ENCODE measurements at places on chromosomes 5 and 9.

DNA sequence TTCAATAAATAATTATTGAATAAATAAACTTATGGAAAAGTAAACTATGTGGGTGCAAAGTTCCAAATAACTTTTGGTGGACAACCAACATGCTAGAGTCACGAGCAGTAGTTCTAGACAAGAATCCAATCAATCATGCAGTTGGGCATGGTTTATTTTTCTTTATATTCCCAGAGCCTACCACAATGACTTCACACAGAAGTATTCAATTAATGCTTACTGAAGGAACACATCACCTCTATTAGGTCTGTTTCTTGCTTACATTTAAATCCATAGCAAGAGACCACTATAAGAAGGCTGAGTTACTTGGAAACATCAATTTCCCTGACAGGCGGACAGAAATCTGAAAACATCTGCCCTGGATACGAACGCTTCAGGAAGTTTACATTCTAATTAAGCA lies 214.2 kb downstream of the TMEM232 start:
- no peak for DNase-seq

- no peak for DNase-seq
These were observed 130.0 kb downstream of the PDE4D start for GRCh38 chr5:59763541-59763940.

- DNase-seq: no peak
These were observed 531.7 kb upstream of the C9orf72 start for GRCh38 chr9:28105001-28105400.

DNA sequence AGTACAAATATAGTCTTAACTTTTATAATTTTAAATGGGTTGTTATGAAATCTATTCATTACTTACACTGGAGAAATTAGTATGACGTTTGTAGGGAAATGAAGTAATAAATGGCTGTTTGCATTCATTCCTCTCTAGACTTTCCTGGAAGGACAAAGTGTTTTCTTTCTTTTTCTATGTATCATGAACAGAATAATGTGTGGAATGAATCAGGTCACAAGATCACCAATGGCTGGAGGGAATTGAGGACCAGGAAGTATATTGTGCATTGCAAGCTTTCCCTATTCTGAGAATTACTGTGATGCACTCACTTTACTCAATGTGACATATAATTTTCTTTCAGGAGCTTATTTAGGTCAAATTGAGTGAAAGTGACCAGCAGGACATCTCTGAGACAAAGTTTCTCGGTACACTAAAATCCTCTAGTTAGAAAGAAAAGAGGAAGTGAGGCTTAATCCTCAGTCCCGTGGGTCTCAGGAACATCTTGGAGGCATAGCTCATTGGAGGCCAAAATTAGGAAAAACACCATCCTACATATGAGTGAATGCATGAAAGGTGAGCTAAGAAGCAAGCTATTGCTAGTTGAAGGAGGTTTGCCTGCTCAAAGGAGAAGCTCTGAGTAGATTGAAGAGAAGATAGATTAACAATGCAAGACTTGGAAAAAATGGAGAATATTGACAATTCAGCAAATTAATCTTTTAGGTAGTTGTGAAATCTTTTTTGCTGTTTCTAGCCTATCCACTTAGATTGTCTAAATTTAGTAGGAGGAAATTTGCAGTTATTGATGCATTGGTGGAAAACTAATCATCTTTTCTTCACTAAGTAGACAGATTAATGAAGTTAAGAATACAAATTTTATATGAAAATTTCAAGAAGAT lies 28.0 kb downstream of the ERAP2 start:
- no peak for DNase-seq

- no peak for DNase-seq
These were observed 96.4 kb upstream of the TAF11L2 start for GRCh38 chr5:17401470-17402288.

DNA sequence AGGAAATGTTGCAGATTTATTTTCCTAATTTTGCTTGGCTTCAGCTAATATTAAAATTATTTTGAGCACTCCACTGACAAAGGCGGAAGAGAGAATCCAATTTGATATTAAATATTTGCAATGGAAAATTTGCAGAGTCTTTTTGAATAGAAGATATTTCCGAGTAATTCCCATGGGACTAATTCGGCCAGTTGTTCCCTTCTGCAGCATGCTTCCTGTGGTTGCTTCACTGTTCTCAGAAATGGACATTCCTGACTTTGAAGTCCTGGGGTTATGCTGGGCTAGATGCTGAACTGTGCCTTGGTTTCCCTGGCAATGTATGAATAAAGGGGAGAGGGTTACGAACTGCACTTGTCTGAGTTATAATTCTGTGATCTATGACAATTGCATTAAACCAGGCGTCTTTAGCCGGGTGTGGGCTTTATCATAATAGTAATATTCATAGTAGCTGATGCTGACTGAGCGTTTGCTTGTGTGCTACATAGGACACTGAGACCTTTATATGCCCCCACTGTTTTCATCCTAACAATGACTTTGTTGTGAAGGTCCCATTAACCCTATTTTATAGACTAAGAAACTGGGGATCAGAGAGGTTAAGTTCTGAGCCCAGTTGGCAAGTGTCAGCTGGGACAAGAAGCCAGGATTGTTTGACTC lies 114.5 kb upstream of the SPRY4 start:
- no peak for DNase-seq

DNA sequence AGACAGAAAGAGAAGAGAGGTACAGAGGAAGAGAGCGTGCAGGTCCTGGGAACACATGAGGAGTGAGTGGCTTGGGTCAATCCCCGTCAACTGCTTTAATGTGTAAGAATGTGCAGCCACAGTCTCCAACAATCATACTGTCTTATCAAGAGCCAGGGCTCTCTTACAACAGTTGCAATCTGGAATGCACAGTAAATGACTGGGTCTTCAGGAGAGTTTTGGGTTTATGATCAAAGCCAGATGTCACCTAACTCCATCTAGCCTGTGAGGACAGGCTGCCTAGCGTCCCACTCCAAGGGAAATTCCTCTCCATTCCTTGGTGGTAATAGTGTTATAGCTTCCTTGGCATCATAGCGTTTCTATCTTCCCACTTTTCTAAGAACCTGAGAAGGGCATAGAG lies 75.0 kb upstream of the TRIO start:
- DNase-seq: no peak

GRCh38 chr9:75845806-75846205 lies 44.7 kb upstream of the PCSK5 start:
- DNase-seq: no peak

DNA sequence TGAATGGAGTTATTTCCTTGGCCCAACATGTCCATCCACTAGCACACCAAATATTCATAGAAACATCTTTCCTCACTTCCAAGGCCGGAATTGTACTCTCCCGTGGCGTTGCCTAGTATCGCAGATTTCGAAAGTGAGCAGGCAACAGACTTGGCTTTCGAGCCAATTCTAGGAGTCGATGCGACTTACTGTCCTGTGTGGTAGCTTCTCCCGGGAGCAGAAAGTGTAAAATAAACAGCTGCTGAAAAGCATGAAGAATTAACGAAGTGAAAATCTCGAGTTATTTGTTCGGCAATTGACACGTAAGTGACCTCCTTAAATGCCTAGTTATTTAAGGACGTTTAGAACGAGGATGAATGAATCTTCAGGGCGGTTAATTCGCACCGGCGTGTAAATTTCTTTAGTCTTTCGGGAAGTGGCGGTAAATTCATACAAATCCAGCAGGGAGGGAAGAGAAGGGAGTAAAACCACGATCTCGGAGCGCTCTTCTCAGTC lies 449 bp upstream of the PCSK5 start:
- peak; percentile 26 for DNase-seq

DNA sequence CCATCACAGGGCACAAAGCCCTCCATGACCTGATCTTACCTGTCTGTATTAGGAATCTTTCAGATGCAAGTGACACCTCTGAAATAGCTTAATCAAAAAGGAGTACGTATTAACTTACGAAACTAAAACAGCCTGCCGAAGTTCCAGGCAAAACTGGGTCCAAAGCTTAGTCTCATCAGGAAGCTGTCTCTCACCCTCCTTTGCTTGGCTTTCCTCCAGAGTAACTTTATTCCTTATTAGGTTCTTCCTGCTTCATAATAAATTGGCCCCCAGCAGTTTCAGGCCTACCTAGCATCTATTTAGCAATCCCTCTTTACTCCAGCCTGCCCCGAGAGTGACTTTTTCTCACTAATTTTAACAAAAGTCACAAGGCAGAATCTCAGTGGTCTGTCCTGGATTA lies 58.4 kb upstream of the STK32A start:
- no peak for DNase-seq

GRCh38 chr9:76378367-76379073 lies 15.7 kb downstream of the RFK start:
- DNase-seq: no peak

DNA sequence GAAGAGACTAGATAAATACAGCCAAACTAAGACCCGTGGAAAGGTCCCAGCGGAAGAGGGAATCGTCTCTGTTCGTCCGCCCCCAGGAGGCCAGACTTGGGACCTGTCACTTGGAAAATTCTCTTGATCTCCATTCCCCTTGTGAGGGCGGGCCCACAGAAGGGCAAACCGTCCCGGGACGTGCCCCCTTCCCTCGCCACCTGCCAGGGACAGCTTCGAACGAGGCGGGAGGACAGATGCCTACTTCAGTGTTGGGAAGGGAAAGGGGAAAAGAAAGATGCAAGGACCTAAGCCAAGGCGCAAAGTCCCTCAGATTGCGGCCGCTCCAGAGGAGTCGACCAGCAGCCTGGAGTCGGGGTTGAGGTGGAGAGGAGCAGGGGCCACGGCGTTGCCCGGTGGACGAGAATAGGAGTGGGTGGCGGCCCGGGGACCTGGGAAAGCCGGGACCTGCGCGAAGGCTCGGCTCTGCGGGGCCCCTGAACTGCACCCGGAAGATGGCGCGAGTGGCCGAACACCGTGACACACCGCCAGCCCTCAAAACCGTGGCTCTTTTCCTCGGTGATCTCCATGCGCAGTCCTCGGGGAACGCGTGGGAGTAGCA lies 4.4 kb upstream of the EBF1 start:
- no peak for DNase-seq

DNA sequence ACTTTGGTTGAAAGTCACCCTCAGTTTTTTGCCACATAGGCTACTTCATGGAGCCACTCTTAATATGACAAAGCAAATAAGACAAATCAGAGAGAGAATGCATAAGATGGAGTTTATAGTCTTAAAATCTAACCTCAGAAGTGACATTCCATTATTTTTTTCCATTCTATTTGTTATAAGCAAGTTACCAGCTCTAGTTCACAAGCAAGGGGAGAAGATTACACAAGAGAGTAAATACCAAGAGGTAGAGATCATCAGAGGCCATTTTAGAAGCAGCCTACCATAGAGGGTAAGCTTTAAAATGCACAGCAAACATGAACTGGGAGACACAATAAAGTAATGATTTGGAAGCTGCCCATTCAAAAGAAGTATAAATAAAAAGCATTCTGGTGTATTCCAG lies 651.3 kb upstream of the MEF2C start:
- no peak for DNase-seq

DNA sequence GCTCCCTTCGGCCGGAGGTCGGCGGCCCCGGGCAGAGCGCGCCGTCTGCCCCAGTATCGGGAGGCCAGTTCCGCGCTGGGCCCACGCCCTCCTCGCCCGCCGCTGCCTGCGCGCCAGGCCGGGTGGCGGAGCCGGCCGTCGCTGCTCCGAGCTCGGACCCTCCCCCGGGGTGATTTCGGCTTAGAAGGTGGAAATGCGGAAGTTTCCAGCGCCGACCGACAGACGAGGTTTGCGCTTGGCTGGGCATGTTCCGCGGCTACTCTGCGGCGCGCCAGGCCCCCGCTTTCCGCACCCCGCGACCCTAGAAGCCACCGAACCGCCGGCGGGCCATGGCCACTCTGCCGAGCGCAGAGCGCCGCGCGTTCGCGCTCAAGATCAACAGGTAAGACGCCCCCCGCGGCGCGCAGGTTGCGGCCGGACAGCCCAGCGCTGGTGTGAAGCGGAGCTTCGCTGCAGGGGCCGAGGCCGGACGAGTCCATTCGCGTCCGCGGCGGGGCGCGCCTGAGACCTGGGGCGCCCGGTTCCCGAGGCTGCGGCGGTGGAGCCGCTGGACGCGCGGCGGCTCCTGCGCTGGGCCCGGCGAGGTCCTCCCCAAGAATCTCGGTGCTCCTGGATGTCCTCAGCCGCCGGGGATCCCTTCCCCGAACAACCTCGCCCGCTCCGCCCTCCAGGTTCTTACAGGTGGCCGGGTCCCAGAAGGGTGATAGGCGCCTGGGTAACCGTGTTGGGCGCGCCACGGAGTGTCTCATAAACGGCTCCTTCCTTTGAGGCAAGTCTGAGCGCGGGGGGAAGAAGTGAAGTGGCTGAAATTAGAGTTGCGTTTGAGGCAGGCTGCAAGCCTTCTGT lies at the start of gene DOCK8:
DOCK8 (plus strand) TSS at position 218 of the 846 bp plus-strand sequence; CDS start at position 330, 112 bp downstream.
- peak; percentile 62 for DNase-seq

DNA sequence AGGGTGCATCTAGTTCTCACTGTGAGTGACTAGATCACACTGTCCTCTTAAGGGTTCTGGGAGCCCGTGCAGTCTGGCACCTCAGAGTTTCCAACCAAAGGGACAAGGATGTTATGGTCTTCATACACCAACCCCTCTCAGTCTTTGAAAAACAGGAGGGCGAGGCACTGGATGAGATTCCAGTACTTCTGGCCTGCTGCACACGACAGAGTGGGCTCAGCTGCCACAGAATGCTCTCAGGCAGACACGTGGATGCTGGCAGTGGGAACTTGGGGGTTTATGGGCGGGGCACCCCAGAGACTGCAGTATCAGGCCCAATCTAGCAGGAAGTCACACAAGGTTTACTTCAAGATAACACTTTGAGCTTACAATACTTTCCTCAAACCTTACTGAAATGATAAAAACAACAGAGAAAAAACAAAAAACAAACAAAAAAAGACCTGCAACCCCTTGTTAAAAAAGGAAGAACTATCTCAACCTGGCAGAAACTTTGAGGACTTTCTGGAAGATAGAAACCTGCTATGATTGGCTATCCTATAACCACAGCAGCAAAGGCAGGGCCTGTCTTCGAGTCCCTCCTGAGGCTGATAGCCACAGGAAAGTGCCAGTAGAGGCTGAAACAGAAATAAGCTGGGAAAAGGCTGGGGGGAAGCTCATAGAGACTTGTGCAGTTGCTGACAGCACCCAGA lies 28.3 kb upstream of the TGFBR1 start:
- DNase-seq: no peak

DNA sequence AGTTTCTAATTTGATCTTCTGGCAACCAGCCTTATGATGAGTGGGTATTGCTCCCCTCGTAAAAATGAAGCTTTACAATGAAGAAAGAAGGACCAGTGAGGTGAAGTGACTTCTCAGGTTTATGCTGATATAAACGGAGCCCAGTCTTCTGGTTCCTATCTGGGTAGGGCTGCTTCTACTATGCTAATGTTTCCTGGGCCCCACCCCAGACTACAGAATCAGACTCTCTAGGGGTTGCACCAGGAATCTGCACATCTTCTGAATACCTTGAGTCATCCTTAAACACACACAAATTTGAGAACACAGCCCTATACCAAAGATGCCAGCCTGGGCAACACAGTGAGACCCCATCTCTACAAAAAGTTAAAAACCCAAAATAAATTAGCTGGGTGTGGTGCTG lies 16.2 kb downstream of the BTF3 start:
- DNase-seq: no peak

All from activated naive CD4-positive, alpha-beta T cell treated with anti-CD3 and anti-CD28 coated beads, Interleukin-2, amount 50 U/mL, for 72 hours (primary cell).